Stomach (tissue), 19 donors: ENCODE measurements at places on chromosomes 7 and 10. TPM values are rescaled to one million over a fixed set of nuclear protein-coding genes. Genes with fewer than 3 reads are reported as not detected.

ANKRD30A gene
- not detected for total RNA-seq

PON2 gene
- 79.9 TPM for total RNA-seq

GRCh38 chr10:97063983-97064837 lies 121.5 kb downstream of the SLIT1 start:
- DNase-seq: no peak

DNA sequence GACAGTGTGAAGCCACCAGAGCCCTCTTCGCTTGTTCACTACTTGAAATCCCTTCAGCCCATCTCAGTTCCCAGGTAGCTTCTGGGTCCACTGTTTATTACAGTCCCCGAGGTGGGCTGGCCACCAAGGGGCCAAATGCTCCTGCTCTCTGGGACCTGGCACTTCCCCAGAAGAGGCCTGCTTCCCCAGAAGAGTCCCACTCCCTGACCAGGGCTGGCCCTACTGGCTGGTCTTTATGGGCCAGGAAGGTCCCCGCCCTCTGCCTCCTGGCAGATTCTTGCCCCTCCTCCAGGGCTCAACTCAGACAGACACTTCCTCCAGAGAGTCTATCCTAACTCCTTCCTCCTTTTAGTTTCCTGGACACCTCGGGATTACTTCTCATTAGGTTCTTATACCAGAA lies 70.7 kb upstream of the LRRC18 start:
- DNase-seq: no peak

LRRC61 gene
- total RNA-seq: 15.9 TPM

TFR2 gene
- 3.2 TPM for total RNA-seq
